ENCODE measurements at places on chromosomes 7 and 10. TPM values are rescaled to one million over a fixed set of nuclear protein-coding genes. Genes with fewer than 3 reads are reported as not detected.

AVPI1 gene
- total RNA-seq = 13.7 TPM

PRPS1L1 gene
- total RNA-seq = not detected

NYAP1 gene
- total RNA-seq = 0.33 TPM

RELN gene
- total RNA-seq = not detected

HOXA3 gene
- total RNA-seq = not detected

C10orf105 gene
- 0.33 TPM for total RNA-seq

LRMDA gene
- not detected for total RNA-seq

FEZF1 gene
- not detected for total RNA-seq

MALRD1 gene
- total RNA-seq = not detected

PPP1R17 gene
- total RNA-seq = not detected

PTF1A gene
- total RNA-seq = not detected

TRPV5 gene
- not detected for total RNA-seq

CLRN3 gene
- total RNA-seq = not detected

ADRA2A gene
- not detected for total RNA-seq

ANKRD1 gene
- total RNA-seq = not detected

VOPP1 gene
- total RNA-seq = 38.7 TPM

CBLL1 gene
- total RNA-seq = 71.6 TPM

RSBN1L gene
- total RNA-seq = 10.0 TPM

COX15 gene
- 8.1 TPM for total RNA-seq

HHEX gene
- 2.0 TPM for total RNA-seq

EGR2 gene
- 5.6 TPM for total RNA-seq

CCL24 gene
- not detected for total RNA-seq

FAM237B gene
- total RNA-seq = not detected

C7orf33 gene
- not detected for total RNA-seq

CREB5 gene
- total RNA-seq = not detected

EIF4H gene
- total RNA-seq = 330 TPM

OR2A1 gene
- not detected for total RNA-seq

FOXL3 gene
- total RNA-seq = not detected

KLF14 gene
- not detected for total RNA-seq

AIMP2 gene
- 6.9 TPM for total RNA-seq

LLCFC1 gene
- total RNA-seq = not detected

MMS19 gene
- total RNA-seq = 49.5 TPM

TCF7L2 gene
- total RNA-seq = 9.6 TPM
